ENCODE measurements at places on chromosomes 7 and 10.

DNA sequence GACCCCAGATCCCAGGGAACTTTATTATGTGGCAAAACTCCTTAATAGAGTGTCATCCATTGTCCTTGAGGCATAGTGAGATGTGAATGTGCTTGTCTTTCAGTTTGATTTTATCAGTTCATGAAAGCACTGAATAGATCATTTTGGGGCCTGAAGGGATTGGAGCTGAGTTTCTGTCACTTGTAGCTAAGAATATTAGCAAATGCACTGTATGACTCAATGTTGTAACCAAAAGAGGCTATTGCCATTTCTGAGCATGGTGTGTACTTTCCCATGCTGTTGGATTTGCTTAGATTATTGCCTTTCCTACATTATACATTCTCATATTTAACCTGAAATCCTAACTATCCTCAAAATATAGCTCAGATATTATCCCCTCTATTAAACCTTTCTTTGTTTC is 130.4 kb downstream of the PRKG1 start:
- DNase-seq = no peak

- DNase-seq = no peak
These were observed 14.9 kb downstream of the ABLIM1 start for GRCh38 chr10:114643158-114643557.

GRCh38 chr10:105413997-105414396 is 772.9 kb downstream of the SORCS3 start:
- DNase-seq = no peak

GRCh38 chr10:48523212-48523819 is 81.6 kb downstream of the ARHGAP22 start:
- no peak for DNase-seq

GRCh38 chr10:21724020-21724589 is 190.1 kb downstream of the MLLT10 start:
- no peak for DNase-seq

- DNase-seq = no peak
These were observed 29.8 kb downstream of the NDUFB2 start for GRCh38 chr7:140726281-140726680.

GRCh38 chr7:49001610-49002033 is 77.3 kb downstream of the CDC14C start:
- no peak for DNase-seq

GRCh38 chr7:30831936-30832335 is 60.7 kb downstream of the MINDY4 start:
- DNase-seq = no peak

DNA sequence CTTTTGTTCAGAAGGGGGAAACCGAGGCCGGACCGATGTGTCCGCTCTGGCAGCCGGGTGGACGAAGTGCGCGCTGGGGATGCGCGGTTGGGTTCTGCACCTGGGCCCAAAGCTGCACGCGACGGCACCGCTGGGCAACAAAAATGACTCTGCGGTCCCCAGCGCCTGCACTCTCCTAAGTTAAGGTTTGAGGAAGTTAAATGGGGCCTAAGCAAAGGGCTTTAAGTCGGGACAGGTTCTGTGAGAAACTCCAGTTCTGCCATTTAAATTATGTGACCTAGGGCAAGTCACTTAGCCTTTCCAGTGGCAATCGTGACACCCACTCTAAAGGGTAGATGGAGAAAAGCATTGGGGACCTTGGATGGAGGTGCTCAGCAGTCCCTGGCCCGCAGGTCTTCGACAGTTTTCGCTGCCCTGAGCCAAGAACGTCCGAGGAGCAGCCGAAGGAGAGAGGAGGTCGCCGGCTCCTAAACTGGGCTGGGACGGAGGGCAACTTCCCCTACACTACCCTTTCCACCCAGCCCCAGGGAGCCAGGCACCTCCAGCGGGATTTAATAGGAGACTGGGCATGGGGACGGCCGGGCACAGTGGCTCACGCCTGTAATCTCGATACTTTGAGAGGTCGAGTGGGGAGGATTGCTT is 534 bp upstream of the ACBD5 start:
- no peak for DNase-seq

DNA sequence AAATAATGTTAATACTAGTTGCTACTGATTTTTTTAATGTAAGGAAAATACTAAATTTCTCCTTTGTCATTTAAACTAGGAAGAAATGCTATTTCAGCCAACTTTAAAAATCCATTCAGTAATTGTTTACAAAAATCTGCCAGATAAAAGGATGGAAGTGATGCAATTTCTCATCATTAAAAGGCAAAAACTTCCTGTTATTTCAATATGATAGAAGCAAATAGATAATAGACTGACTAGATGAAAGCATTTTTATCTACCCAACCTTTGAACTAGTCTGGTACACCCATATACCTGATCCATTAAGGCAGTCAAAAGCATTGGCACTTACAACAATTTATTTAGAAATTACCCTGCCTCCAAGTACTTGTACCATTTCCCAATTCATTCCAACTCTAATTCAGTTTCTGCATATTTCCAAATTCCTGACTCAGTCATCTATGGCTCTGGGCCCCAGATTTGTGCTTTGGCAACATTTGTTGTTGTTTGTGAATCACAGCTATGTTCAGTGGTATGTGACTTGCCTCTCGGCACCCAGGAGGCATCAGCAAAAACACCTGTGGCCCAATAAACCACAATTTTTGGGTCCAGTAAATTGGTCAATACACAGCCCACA is 482.6 kb upstream of the SEMA3A start:
- DNase-seq = no peak

DNA sequence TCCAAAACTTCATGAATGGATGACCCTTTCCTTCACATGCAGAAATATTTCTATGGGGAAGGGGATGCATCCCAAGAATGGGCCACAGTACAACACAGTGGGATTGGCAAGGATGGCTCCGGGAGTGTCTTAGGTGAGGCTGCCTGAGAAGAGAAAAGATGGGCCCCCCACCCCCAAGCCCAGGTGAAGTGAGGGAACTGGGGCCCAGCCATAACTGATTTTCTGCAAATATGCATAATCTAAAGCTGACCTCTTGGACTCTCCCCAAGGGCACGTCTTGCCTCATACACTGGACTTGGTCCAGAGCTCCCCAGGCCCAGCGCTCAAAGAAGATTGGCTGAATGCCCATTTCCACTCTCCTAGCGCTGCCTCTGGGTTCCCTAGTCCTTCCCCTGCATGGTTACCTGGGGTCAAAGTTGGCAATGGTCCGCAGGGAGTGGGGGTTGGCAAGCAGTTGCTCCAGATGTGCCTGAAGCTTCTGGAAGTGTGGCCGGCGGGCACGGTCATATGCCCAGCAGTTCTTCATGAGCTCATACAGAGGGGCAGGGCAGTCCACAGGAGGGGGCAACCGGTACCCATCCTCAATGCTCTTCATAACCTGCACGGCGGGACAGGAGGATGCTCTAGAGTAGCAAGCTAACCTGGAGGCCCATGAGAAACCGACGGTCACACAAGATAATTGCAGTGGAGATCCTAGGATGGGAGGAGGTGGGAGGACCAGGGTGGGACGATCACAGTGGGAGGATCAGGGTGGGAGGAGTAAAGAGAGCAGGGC is 12.3 kb downstream of the ZYX start:
- DNase-seq = no peak

DNA sequence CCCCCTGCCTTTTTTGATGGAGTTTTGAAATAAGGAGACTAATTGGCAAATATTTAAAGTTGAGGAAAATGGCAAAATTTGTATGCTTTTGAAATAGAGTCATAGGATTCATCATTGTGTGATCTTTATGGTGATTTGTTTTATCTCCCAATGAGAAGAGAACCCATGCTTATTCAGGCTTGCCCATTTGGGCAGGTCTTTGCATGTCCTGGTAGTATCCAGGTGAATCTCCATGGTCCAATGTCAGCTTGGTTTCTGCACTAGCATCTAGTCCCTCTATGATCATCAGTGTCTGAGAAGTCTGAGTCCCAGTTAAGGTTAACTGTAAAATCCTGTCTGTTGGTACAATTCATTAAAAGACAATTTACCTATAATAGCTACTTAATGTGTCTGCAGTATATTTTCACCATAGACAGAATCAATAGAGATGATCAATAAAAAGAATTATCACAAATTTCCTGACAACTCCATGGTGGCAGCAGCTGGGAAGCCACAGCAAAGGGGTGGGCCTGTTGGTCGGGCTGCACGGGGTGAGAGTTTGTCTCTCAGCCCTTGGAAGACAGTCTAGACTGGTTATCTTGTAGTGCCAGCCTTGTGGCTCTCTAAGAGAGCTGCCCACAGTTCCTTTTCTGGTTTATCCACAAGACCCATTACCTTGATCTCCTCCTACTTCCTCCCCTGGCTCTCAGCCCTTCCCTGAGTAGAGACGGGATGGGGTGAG is 22.2 kb upstream of the BMPER start:
- DNase-seq = no peak

- DNase-seq = no peak
These were observed 251.1 kb upstream of the LRRN3 start for GRCh38 chr7:110839866-110840265.

DNA sequence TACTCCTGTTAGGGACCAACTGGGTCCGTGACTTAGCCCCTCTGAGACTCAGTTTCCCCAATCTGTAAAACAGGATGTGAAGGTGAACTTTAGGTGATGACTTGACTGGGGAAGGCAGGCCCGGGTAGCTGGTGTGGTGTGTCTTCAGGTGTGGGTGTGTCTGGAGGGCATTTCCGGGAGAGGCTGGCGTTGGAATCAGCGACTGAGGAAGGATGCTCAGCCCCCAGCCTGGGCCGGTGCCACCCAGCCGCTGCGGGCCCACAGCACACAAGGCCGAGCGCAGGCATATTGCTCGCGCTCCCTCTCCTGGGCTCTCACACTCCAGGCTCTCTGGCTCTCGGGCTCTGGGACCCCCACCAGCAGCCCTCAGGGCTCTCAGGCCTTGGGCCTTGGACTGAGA is 31.7 kb upstream of the CNPY1 start:
- DNase-seq = no peak

GRCh38 chr7:104894726-104895521 is 119.1 kb upstream of the KMT2E start:
- no peak for DNase-seq

- no peak for DNase-seq
These were observed 8.9 kb downstream of the SFTPD start for GRCh38 chr10:79939969-79940368.

DNA sequence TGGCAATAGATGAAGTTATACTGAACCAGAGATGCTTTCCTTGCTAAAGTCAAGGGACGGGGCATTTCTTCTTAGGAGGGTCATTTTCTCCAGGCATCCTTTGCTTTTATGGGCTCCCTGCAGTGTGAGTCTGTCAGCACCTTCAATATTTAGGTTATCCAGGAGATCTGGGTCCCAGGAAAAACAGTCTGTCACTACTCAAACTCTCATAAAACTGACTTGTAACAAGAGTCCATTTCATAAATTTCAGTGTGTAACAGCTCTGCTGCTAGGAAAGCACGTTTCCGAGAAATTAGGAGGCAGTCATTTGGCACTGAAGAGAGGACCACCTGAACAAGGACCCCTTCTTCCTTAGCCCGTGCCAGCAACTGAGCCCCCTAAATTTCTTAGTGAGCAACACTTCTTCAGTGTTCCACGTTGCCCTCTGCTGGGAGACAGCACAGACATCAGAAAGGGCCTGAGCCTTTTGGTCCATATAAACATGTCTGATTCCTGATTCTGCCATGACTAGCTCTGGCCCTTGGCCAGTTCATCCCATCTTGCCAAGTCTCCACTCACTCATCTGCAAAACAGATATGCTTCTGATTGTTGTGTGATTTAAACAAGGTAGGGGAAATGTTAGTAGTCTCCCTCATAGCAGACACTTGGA is 7.2 kb downstream of the GCC1 start:
- DNase-seq = no peak

DNA sequence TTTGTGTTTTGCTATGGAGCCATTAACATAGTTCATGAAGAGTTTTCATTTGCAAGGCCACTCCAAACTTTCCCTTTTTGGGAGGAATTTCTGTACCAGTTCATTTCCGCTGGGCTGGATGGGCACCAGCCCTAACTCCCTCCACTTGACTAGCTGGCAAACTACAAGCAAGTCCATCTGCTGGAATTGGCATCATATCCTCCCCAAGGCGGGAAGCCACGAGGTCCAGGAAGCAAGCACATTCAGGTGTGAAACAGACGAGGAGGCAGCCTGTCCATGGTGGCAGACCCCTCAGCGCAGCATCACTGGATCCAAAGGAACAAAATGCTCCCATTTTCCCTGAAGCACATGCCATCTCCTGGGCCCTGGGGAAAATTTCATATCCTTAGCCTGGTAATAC is 125.8 kb downstream of the ABLIM1 start:
- DNase-seq = no peak

GRCh38 chr7:66452165-66452564 is 176.5 kb upstream of the KCTD7 start:
- no peak for DNase-seq

- DNase-seq = no peak
These were observed 618.6 kb upstream of the MKI67 start for GRCh38 chr10:128744811-128745305.

- no peak for DNase-seq
These were observed 16.4 kb downstream of the SEPHS1 start for GRCh38 chr10:13331646-13332045.

- no peak for DNase-seq
These were observed 1239.7 kb downstream of the GATA3 start for GRCh38 chr10:9294132-9294663.

DNA sequence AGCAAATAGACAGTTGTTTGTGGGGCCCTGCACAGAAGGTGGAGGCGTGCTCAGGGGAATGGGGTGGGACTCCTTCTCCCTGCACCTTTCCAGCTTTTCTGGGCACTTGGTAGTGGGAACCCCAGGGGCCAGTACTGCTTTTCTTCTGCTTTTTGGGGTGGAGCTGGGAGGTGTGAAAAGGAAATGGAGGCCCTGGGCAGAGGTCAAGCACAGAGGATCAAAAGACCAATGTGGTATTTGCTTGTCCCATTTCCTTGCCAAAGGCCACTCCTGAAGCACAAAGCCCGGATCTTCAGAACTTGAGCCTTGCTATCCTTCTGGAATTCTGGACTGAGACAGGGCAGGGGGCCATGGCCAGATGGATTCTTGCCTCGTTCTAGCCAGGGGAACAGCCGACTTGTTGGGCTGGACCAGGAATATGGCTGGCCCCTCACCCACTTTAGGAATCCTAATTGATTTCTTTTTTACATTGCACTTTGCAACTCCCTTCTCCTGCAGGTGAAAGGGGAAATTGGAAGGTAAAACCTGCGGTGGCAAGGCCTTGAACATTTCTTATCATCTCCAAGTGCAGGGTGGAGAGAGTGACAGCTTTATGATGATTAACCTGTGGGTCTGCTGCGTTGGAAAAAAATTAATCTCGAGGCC is 26.5 kb downstream of the ADRA2A start:
- no peak for DNase-seq

GRCh38 chr10:58593008-58593407 is 80.3 kb downstream of the BICC1 start:
- DNase-seq = no peak

- DNase-seq = no peak
These were observed 67.8 kb downstream of the EGFR start for GRCh38 chr7:55086413-55087201.

All from progenitor cell of endocrine pancreas (in vitro differentiated cells).